ENCODE measurements at places on chromosomes 3 and 15.

DNA sequence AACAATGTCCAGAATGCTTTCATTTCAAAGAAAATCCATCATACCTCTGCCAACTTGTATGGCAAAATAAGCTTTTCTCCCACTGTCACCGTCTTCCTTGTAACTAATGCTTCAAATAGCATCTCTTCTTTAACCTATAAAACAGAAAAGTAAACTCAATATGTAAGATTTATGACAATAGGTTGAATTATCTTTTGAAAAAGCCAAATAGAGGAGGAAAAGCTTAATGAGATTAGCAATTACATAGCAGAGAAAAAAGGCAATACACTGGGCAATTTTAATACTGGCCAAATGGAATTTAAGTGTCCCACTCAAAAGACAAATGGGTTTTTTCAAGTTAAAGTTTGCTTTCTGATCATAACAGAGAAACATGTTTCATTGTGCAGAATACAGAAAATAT is 118.1 kb downstream of the MYO9A start:
- no peak for DNase-seq

GRCh38 chr3:164658125-164658524 is 420.2 kb downstream of the SI start:
- no peak for DNase-seq

GRCh38 chr3:163368168-163368567 is 1710.1 kb downstream of the SI start:
- DNase-seq = no peak

DNA sequence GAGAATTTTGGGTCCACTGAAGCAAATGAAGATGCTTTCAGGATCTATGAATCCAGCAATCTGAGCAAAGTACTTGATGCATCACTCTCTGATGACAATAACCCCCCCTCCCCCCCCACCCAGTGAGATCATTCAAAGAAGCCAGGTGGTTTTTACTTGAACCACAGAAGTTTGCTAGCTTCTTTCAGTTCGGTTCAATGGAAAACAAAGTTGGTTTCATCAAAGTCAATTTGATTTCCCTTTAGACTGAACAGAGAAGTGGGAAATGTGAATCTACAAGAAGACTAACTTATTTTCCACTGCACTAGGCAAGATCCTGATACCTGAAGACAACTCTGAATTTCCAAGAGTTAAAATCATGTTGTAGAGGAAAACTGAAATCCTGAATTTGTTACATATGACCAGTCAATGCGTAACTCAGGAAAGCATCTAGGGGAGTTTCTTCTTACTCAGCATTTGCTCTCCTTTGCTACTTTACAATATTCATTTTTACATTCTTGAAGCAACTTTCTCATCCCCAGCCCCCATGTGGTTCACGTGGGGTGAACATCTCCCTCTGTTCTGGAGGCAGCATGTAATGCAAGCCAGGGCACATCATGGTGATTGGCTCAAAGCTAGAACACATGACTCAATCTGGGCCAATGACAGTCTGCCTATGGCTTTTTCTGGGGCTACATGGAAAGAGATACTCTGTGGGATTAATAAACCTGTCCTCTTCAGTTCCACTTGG is 572.6 kb downstream of the FOXP1 start:
- DNase-seq = no peak

DNA sequence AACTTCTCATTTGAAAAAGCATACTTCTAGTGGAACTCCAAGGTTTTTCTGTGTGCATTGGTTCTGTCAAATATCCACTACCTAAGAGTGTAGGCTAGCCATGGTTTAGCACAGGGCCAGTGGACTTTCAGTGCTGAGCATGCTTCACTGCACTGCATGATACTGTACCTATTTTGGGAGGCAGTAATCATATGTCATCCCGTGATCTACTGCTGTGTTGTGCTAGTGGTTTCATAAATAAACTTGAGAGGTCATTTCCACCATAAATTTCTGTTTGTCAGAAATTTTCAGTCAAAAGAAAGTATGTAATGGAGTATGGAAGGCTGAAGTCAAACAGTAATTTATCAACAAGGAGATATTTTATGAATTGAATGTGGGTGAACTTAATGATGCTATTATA is 203.6 kb downstream of the ROBO1 start:
- no peak for DNase-seq

DNA sequence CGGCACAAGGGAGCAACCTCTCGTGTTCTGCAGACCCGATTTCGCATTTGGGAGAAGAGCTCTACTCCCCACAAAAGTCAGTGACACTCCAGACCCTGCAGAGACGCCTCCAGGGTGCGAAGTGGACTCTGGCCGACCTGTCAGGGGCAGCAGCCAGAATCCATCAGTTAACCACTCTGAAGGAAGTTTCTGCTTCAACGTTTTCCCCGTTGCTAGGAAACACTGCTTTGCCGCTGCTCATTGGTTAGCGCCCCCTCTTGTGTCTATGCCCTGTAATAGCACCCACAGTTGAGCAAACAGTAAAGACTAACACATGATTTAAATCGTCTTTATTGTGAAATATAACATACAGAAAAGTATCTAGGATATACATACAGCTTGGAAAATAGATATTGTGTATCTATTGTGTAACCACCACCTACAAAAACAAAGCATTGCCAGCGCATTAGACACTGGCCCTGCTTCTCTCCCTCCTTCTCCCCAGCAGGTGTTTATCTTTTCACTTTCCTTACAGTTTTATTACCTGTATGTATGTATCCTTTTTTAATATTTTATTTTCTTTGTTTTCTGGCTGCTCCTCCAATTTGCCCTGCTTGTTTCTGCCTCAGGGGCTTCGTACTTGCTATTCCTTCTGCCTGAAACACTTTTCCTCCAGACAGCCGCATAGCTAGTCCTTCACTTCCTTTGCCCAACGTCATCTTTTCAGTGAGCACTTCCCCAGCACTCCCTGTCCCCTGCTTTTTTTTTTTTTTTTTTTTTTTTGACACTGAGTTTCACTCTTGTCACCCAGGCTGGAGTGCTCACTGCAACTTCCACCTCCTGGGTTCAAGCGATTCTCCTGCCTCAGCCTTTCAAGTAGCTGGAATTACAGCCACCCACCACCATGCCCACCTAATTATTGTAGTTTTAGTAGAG is 38.8 kb downstream of the TMEM40 start:
- no peak for DNase-seq

DNA sequence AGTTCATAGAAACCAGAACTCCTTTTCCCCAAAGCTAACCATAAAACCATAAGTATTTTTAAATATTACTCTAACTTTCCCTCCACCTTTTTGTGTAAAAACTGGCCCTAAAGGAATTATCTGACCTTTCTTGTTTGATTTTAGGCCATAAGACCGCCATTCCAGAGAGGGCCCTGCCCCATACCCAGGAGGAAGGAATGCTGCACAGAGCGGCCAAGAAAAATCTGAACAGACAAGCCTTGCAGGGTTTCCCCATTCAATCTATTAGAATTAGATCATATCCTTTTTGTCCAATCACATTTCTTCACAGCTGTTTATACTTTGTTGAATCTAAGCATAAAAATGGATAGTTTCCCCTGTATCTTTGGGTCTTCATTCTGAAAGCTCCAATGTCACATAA is 97.1 kb downstream of the B3GALNT1 start:
- no peak for DNase-seq

DNA sequence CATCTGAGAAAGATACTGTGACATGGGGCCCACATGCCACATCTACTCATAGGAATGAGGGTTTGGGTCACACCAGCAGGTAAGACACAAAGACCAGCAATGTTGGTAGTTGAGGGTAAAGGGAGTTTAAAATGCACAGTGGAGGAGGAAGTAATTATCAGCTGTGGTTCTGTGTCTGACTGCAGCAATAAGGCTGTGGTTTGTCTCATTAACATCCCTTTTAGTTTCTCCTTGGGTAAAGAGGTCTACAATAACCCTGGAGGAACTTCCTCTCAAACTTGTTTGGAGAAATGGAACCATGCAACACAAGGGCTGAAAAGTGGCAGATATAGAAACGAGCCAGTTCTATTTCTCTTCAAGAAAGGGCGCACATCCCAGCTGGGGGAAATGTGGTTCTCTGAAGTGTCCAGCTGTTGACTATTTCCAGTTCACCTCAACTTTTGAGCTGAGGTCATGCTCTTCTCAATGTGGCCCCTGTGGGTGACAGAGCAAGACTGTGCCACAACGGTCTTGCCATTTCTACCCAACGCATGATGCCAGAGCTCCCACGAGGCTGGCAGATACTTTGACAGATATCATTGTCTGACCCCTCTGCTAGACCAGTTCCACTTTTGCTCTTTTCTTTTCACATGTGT is 234.3 kb downstream of the SQOR start:
- DNase-seq = no peak

DNA sequence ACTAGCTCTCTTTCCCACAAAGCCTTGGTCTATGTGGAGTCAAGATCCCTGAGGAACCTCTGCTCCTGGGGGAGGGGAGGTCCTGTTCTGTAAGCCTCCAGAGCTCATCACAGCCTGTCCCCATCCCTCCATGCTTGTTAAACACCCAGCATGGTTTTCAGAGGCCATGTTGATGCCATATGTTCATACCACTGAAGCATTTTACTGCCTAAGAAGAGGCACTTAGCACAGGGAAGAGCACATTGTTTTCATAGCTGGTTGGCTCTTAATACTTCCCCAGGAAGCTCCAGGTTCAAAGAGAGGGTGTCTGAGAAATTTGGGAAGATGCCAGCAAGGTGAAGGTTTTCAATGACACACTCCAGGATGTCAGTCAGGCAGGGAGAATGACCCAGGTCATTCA is 25.6 kb downstream of the CPNE4 start:
- no peak for DNase-seq

DNA sequence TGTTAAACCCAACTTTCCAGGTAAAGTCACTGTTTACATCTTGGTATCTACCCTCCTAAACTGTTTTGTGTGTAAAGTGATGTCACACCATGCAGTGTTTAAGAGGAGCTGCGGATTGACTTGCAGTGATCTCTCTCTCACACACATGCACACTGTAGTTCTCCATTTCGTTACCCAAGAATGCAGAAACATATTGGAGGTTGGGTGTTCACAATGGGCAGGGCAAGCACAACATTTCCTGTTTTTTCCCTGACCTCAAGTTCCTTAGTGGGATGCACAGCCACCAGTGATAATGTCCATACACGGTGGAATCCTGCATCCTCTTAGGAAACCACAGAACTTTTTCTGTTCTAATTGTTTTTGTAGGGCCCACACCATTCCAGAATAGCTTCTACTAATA is 85.3 kb upstream of the CFAP20DC start:
- DNase-seq = no peak

GRCh38 chr15:99963976-99964375 is 230.7 kb upstream of the LYSMD4 start:
- no peak for DNase-seq

DNA sequence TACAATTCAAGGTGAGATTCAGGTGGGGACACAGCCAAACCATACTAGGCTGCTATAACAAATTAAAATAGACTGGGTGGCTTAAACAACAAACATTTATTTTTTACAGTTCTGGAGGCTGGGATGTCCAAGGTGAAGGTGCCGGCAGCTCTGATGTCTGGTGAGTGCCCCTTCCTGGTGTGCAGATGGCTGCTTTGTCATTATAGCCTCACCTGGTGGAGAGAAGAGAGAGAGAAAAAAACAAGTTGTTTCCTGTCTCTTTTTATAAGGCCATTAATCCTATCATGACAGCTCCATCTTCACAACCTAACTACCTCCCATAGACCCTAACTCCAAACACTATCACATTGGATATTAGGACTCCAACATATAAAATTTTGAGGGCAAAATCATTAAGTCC is 279.7 kb downstream of the ZIC1 start:
- DNase-seq = no peak

DNA sequence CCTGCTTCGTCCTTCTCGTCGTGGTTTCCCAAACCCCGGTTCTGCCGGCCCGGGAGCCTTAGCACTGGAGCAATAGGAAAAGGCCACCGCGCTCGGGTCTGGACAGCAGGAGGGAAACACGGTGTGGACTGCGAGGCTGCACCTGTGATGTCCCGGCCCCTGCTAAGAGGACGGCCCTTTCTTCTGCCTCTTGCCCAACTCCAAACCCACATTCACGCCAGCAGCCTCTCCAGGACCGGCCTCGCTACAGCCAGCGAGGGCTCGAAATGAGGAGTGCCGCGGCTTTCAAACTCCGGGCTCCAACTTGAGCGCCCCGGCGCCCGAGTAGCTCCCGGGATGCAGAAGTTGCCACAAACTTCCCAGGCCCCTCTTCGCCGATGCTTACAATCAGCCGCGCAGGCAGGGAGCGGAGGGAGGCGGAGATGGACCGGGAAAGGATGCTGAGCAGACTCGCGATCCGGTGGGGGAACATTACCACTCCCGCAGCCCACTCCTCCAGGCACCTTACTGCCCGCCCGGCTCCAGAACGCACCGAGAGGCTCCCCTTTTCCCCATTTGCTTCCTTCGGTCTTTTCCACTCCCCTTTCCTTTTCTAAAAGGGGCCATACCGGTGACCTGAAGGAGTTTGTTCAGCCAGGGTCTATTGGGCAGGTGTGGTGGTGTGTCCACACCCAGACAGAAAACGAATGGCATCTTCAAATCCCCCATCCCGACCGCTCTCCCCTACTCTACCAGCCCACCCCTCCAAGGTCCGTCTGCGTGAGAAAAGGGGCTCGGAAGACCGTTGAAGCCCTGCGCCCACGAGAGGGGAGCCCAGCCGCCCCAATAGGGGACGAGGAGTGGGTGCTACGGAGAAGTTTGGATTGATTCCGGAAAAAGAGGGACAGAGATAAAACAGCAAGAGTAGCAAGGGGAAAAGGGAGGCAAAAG is 18.8 kb upstream of the SATB1 start:
- no peak for DNase-seq

- no peak for DNase-seq
These were observed at the start of gene CADPS for GRCh38 chr3:62874711-62875557. Gene CADPS (minus strand): TSS chr3:62875416. CDS start chr3:62875029, 387 bp downstream.

DNA sequence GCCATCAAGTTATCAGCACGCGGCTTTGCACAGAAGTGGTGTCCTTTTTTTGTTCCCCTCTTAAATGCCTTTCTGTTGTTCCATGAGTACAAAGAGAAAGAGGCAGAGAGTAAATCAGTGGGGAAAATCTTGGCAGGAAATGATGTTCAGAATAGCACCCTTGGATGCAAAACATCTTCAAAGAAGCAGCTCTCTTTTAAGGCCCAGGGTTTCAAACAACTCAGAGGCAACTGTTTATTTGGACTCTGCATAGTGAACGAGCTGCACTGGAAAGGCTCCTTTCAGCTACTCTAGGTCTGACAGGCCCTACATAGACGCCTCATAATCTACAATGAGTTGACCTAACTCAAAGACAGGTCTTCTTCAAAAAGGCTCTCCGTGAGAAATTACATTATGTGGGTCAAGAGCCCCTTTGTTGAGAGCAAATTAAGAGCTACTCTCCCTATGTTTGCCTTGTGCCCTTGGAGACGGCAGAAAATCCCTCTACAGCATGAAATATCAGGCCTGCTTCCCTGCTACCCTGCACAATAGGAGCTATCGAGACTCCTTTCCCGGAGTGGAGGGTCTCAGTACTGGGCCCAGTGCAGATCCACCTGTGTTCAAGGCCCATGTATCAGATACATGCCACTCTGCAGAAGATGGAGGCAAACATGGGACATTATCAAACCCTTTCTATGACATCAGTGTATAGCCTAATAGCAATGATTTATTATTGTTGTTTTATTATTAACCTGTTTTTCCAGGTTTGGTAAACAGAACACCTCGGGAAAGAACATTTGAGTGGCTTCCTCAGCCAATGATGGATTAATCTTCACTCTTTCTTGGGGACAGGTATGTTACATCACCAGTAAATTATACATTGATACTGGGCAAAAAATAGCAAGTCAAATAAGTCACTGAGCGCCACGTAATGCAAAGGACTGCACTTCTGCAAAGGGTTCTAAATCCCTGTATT is 53.1 kb downstream of the HEG1 start:
- DNase-seq = no peak

- no peak for DNase-seq
These were observed 907.8 kb downstream of the NTRK3 start for GRCh38 chr15:87348746-87349145.

GRCh38 chr3:32493437-32494414 is 8.9 kb downstream of the CMTM6 start:
- DNase-seq = no peak

All from esophagus squamous epithelium (tissue), 5 donors.